ENCODE measurements at places on chromosomes 16 and 17.

- no peak for DNase-seq
Observed at GRCh38 chr16:17162560-17162959, 308.2 kb downstream of the XYLT1 start.

- DNase-seq: no peak
Observed at GRCh38 chr16:31476303-31477219, 4.6 kb downstream of the TGFB1I1 start.

DNA sequence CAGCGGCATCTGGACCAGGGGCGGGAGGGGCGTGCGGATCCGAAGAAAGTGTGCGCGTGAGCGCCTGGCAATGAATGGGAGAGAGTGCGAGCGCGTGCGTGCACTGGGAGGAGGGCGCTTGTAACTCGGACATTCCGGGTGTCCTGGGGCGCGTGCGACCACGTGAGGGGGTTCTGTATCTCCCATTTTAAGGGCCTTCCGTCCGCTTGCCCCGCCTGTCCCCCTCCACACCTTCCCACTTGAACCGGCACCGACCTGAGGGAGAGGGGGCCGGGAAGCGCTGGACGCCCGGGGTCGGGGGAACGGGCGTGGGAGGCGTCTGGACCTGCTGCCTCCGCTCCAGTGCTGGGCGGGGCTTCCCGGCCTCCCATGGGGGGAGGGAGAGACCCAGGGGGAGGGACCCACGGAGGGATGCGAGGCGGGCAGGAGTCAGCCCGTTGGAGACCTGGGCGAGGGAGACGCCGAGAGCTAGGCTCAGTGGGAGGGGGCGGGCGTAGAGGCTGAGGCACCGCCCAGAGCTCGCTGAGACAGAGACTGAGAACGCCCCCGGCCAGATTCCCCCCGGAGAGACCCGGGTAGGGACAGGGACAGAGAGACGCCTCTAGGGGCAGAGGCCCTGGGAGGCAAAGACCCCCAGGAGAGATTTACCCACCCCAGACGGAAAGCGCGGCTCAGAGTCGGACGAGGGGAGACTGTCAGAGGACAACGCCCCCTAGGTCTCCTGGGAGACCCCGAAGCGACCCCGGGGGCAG lies at the start of gene KREMEN2:
KREMEN2 (plus strand) TSS at position 553 of the 752 bp plus-strand sequence. CDS start 246 bp downstream, outside the sequence.
- no peak for DNase-seq

DNA sequence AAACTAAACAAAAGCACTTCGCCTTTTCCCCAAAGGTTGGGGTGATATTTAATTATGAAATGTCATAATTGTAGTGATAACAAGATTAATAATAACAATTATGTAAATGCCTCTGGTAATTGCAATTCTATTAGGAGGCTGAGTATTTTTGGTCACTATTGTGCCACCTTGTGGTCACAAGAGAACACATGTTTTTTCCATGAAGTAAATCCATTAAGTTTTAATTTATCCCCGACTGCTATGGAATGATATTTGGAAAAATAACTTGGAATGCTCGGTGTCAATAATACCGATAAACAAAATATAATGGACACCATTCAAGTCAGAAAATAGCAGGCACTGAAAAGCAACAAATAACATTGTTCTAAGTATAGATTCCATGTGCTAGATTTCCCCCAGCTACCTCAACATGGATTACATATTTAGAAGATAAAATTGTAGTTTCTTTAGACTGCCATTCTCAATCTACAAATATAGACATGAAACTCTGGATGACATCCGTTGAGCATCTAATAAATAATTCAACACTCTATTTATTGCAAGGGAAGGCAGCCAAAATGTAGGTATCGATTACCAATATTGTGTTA lies 25.0 kb upstream of the KCNJ2 start:
- DNase-seq: no peak

GRCh38 chr16:86088816-86089215 lies 189.9 kb downstream of the IRF8 start:
- no peak for DNase-seq

- no peak for DNase-seq
Observed at GRCh38 chr17:44218344-44219107, 949 bp downstream of the UBTF start.

GRCh38 chr16:68290450-68290849 lies 20.3 kb downstream of the SLC7A6OS start:
- no peak for DNase-seq

GRCh38 chr17:53217311-53217710 lies 605.4 kb upstream of the KIF2B start:
- DNase-seq: no peak

GRCh38 chr16:21943571-21943970 lies 9.6 kb upstream of the UQCRC2 start:
- DNase-seq: no peak

All from BJ (cell line).